ENCODE measurements at places on chromosomes 1 and 21.
A peak's percentile ranks its signal among the peaks of the same experiment; 100 is the strongest.

DNA sequence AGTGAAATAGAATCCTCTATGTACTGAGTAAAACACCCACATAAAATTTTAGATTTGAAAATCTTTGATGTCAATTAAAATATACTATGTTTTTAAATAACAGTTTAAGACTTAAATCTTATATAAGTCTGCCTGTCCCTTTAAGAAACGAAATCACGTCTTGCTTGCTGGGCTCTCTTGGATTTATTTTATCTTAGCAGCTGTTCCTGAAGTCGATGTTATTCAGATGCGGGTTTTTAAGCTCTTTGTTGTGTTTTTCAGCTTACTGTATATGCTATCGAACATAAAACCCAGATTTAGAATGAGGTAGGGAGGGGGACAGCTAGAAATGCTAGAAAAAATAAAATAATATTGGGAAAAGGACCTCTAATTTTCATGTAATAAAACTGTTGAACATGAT lies 11.1 kb upstream of the SSX2IP start:
- DNase-seq, result no peak

GRCh38 chr1:206128196-206128595 lies 11.0 kb upstream of the AVPR1B start:
- DNase-seq, result no peak

GRCh38 chr1:151887028-151887427 lies 22.3 kb downstream of the THEM4 start:
- no peak for DNase-seq

DNA sequence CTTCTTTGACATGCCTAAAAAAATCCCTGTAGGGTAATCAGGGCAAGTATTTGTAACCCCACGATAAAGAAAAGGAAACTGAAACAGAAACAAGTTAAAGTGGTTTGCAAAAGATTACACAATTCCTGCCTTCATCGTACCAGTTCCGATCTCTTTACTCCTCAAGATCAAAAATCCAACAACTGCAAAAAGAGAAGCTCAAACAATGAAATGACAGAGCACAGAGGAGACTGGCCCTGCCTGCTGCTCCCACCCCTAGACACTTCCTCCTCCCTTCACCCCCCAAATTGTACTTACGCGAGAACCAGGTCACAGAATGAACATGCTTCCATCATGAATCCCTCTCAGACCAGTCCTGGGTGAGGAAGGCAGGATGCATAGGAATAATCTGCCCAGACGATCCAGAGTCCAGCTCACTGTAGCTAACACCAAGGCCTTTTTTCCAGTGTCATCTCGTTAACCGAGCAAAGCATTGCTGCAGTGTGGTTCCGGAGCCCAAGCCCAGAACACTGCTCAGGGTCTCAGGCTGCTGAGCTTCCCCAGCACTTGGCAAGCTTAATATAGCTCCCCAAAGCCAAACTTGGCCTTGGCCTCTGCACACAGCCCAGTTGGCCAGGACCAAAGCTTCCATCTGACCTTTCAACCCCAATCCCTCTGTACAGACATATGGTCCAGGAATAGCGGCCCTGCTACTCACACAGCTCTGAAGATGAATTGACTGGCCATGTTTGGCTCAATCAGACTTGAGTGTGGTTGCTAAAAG lies 20.3 kb downstream of the RXRG start:
- no peak for DNase-seq

- peak; percentile 89 for DNase-seq
These were observed 8.5 kb upstream of the MEX3A start for GRCh38 chr1:156090840-156091188.

DNA sequence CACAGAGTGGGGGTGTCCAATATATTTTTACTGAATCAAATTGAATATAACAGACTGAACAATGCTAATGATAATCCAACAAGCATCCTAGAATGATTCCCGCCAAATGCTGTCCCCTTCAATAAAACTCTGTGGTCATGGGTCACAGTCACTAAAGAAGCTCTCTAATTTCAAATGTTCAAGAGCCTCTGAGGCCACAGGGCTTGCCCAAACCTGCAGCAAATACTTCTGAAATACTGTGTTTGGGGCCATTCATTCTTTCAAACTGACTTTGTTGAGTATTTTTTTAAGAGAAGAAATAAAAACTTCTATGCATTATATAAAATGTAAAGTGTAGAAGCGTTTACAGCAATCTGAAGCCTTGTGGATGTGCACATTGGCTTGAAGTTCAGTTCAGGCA lies 7.6 kb upstream of the BEND5 start:
- no peak for DNase-seq

- no peak for DNase-seq
These were observed 53.5 kb upstream of the CHODL start for GRCh38 chr21:18191139-18191538.

DNA sequence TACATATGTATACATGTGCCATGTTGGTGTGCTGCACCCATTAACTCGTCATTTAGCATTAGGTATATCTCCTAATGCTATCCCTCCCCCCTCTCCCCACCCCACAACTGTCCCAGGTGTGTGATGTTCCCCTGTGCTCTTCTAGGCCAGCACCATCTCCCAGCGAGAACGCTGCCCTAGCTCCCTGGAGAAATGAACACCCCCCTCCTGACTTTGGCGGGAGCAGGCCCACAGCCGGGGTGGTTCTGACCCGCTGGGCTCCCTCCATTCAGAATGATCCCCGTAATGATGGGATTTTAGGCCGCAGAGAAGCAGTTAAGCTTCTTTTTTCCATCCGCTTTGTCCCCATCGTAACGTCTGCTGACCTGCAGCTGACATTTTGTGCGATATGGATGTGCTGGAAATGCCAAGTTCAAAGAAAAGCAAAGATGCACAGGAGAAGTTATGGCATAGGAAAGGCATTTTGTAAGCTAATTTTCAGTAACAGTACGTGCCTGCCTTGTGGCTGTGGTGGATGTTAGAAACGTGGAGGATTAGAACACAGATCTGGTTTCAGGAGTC lies 39.3 kb downstream of the ELK4 start:
- DNase-seq, result no peak

- peak; percentile 73 for DNase-seq
These were observed 1.9 kb downstream of the S100A11 start for GRCh38 chr1:152034654-152035538.

DNA sequence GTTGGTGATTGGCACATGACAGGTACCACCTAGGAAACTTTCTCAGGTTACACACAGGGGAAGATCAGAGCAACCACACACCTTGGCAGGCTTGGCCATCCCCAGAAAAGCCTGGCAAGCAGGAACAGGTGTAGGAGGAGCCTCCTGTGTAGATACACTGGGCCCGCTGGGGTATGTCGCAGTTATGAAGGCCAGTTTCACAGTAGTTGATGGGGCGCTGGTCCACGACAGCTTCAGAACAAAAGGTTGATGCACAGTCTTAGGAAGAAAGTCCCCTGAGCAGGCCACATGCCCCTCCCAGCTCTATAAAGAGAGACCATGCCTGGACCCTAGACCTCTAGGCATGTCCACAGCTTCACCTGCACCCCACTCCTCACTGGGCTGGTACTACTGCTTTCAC lies 51.6 kb downstream of the NID1 start:
- DNase-seq, result no peak

GRCh38 chr1:244854166-244854565 lies 10.2 kb downstream of the HNRNPU start:
- DNase-seq, result no peak

DNA sequence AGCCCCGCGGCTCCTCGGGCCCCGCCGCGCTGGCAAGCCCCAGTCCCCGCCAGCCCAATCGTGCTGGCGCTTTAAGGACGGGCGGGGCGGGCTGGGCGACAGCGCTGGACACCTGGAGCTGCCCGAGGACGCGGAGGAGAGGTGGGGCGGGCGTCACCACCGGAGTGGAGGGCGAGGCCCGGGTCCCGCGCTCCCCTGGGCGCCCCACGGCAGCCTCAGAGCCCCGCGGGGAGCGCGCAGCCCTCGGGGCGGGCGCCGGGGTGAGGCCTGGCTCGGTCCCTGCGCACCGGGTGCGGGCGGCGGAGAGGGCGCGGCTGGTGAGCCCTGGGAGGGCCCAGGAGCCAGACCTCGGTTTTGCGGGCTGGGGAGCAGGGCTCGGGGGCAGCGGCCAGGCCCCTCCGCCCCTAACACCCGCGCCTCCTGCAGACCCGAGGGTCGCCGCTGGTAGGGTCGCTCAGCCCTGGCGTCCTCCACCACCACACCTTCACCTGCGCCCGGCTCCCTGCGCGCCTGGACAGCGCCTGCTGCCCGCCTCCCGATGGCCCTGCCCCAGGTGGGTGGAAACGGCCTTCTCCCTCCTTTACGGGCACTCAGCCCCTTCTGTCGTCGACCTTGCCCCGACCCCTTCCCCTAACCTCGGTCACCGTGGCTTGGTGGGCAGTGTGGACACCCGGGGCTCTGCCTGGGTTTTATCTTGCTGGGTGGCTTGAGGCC lies at the start of gene TMEM61:
TMEM61 (plus strand) TSS at position 101 of the 714 bp plus-strand sequence; CDS start at position 539, 438 bp downstream.
- DNase-seq, result no peak

Data from D341Med (cell line).